Endothelial cell of umbilical vein (primary cell): ENCODE measurements at places on chromosomes 11 and 22. TPM values are rescaled to one million over a fixed set of nuclear protein-coding genes. Genes with fewer than 3 reads are reported as not detected.

The C11orf86 gene
- total RNA-seq: not detected in 2 replicates

The ESAM gene
- 273 and 303 TPM in 2 replicates for total RNA-seq

DNA sequence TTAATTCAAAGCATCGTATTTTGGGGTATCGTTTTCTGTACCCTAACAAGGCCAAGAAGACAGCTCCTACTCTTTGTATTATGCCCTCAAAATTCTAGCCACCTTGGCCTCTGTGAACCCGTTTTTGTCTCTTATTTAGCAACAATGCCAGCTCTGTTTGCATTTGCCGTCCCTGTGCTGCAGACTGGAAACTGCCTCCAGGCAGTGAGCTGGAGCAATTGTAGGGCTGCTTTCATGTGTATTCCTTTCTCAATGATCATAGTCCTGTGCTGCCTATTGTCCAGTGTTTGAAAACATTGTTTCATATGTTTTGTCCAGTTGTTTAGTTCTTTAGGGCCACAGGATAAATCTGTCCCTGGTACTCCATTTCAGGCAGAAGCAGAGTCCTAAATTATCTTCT lies 19.9 kb upstream of the BACE1-AS start:
- H3K27ac ChIP-seq: no peak overlapping the region
- H3K4me1 ChIP-seq: no peaks in the 10 kb centered on the region
- DNase-seq: no peak
- no peak overlapping the region for H3K4me3 ChIP-seq
- H3K36me3 ChIP-seq: no peaks in the 10 kb centered on the region

GRCh38 chr22:39519681-39520225 lies 609 bp upstream of the ATF4 start:
- peak; percentile 98 for DNase-seq
- H3K27ac ChIP-seq: peak overlapping the region; percentile 93
- no peaks in the 10 kb centered on the region for H3K27me3 ChIP-seq
- peaks cover 30% of the 10 kb centered on the region for H3K36me3 ChIP-seq
- peak overlapping the region; percentile 96 for H3K4me3 ChIP-seq
- peaks cover 15% of the 10 kb centered on the region for H3K4me1 ChIP-seq

GRCh38 chr11:95650276-95650675 lies 139.3 kb downstream of the FAM76B start:
- H3K36me3 ChIP-seq: no peaks in the 10 kb centered on the region
- no peaks in the 10 kb centered on the region for H3K27me3 ChIP-seq
- DNase-seq: peak; percentile 38
- no peak overlapping the region for H3K27ac ChIP-seq
- H3K4me3 ChIP-seq: no peak overlapping the region

DNA sequence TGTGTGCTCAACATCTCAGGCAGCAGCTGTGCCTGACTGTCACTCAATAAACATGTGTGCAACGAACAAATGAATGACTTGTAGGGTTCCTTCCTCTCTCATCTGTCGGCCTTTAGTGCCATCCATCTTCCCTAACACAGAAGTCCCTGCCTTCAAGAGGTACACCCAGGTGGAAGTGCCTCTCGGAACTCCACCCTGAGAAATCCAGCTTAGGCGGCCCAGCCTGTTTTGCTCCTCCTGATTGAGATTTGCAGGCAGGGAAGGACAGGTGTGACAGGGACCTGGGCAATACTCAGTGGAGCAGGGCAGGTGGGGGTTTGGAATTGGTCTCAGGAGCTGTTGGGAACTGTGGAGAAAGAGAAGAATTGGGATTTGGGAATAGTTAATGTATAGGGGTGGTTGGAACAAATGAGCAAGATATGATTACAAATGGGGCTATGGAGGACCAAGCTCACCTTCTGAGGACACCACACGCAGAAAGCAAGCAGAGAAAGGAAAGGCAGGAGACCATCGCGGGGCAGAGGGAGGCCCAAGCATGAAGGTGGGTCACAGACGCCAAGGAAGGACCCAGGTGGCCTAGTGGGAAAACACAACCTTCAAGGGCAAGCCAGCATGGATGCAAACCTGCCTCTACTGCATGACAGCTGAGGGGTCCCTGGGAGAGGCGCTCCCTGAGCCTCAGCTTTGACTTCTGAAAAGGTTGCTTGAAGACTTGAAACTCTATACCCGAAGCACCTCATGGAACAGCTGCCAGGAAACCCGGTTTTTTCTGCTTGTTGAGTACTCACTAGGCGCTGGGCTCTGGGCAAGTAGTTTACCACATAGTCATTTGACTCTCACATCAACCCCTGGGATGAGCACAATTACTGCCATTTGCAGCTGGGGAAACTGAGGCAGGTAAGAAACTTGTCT lies 40.9 kb upstream of the ANO1 start:
- no peaks in the 10 kb centered on the region for H3K4me1 ChIP-seq
- H3K27me3 ChIP-seq: no peaks in the 10 kb centered on the region
- no peak for DNase-seq
- no peak overlapping the region for H3K27ac ChIP-seq
- H3K4me3 ChIP-seq: no peak overlapping the region
- H3K36me3 ChIP-seq: no peaks in the 10 kb centered on the region

DNA sequence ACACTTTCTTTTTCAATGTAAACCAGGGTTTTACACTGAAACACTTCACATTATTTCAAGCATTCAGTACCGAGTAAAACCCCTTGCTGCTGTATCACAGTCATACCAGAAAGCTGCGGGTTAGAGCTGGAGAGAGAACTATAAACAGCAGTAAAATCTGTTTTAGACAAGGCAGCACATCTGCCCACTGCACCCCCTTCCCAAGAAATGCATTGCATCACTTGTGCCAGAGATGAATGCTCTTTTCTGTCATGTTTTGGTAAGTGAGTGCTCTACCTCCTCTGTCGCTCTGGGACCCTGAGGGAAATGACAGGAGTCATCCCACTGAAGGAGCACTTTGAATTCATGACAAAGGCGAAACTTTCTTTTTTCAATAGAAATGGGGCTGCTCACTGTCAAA lies 107.2 kb downstream of the MAML2 start:
- H3K27me3 ChIP-seq: no peaks in the 10 kb centered on the region
- DNase-seq: no peak
- H3K4me1 ChIP-seq: peaks cover 10% of the 10 kb centered on the region
- no peak overlapping the region for H3K27ac ChIP-seq
- no peaks in the 10 kb centered on the region for H3K36me3 ChIP-seq

DNA sequence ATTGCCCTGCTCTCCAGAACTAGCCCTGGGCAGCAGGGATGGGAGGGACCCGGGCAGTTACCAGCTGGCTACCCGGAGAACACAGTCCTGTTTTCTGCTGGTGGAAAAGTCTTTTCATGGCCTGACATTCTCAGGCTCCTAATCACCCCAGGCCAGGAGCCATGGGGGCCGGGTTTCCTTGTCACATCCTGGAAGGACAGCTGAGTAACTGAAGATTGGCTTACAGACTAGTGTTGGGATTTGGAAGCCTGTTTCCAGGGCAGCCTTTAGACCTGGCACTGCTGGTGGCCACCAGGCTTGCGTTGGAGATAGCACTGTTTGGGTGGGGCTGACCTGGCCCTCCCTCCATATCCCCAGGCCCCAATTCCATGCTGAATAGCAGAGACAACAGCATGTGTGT lies 349.0 kb downstream of the CTTN start:
- no peak for DNase-seq
- H3K27ac ChIP-seq: no peak overlapping the region
- H3K4me1 ChIP-seq: no peaks in the 10 kb centered on the region
- no peaks in the 10 kb centered on the region for H3K36me3 ChIP-seq
- H3K27me3 ChIP-seq: no peaks in the 10 kb centered on the region

DNA sequence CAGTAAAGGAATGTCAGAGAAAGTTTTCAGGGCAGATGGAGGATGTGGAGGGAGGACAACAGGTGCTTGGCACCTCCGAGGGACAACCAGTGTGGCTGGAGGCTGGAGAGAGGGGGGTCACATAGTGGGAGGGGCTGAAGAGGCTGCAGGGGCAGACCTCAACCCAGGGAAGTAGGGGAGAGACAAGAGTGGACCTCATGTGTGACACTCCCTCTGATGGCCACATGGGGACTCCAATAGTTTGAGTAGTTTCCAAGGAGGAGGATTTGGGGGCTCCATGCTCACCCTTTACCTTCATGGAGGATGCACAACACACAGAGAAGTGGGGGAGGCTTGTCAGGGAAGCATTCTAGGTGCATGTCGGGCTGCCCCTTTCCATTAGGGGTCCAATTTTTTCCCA lies 35.1 kb upstream of the ASPHD2 start:
- H3K36me3 ChIP-seq: no peaks in the 10 kb centered on the region
- H3K4me1 ChIP-seq: no peaks in the 10 kb centered on the region
- H3K27ac ChIP-seq: no peak overlapping the region
- DNase-seq: no peak

GRCh38 chr11:126147208-126148111 lies 64.0 kb downstream of the RPUSD4 start:
- H3K36me3 ChIP-seq: no peaks in the 10 kb centered on the region
- H3K4me3 ChIP-seq: no peak overlapping the region
- no peak for DNase-seq
- no peak overlapping the region for H3K27ac ChIP-seq

GRCh38 chr22:26770624-26771023 lies 113.2 kb downstream of the MIAT start:
- no peak overlapping the region for H3K4me3 ChIP-seq
- H3K27me3 ChIP-seq: no peaks in the 10 kb centered on the region
- H3K4me1 ChIP-seq: no peaks in the 10 kb centered on the region

DNA sequence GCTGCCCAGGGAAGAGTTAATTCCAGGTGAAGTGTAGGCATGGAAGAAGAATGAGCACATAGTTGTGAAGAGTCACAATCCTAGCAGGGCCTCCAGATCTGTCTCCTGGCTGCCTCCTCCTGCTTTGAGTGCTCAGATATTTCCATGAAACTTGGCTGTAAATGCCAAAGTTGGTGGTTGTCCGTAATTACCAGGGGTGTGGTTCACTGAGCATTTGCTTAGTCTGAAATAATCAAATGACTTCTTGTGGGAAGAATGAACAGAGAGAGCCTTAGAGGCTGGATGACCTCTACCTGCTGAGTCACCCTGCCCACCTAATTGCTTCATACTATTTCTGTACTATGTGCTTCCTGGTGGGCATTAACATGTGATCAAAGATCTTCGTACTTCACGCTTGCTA lies 50.9 kb downstream of the APIP start:
- no peak overlapping the region for H3K4me3 ChIP-seq
- H3K36me3 ChIP-seq: no peaks in the 10 kb centered on the region
- no peak overlapping the region for H3K27ac ChIP-seq
- H3K27me3 ChIP-seq: peaks cover 4% of the 10 kb centered on the region
- H3K4me1 ChIP-seq: no peaks in the 10 kb centered on the region

GRCh38 chr11:75151346-75152047 lies 590 bp downstream of the SLCO2B1 start:
- DNase-seq: no peak
- H3K27ac ChIP-seq: no peak overlapping the region
- H3K4me3 ChIP-seq: no peak overlapping the region
- peaks cover 17% of the 10 kb centered on the region for H3K27me3 ChIP-seq
- no peaks in the 10 kb centered on the region for H3K4me1 ChIP-seq
